SK-N-SH (cell line): ENCODE measurements at places on chromosomes 12 and 14.

DNA sequence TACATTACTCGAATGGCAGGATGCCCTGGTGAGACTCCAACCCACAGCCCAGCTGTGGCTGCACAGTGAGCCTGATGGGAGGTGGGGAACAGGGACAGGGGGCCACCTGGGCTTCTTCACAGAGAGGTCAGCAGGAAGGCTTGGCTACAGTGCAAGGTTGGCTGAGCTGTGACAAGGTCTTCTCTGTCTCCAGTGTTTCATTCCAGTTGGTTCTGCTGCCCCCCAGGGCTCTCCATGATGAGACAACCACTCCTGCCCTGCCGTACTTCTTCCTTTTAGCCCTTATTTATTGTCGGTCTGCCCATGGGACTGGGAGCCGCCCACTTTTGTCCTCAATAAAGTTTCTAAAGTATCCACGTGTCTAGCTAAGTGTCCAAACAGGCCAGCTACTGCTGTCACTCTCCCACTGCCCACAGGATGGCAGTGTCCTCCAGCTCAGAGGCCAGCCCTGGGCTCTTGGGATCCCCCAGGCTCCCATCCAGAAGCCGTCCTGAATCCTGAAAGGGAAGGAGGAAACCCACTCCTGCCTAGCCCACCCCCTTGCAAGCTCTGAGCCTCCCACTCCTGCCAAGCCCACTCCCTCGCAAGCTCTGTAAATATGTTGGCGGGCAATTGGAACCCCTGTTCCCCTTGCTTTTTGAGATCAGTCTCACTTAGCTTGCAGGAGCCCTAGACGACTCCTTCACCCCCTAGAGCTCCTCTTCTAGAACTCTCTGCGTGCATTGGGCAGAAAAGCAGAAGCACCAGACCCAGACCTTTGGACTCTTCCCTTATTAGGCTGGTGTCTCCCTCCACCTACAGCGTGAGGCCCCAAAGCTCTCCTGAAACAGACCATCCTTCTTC, 5.4 kb downstream of the C1QL4 start:
- peak; percentile 81 for DNase-seq

DNA sequence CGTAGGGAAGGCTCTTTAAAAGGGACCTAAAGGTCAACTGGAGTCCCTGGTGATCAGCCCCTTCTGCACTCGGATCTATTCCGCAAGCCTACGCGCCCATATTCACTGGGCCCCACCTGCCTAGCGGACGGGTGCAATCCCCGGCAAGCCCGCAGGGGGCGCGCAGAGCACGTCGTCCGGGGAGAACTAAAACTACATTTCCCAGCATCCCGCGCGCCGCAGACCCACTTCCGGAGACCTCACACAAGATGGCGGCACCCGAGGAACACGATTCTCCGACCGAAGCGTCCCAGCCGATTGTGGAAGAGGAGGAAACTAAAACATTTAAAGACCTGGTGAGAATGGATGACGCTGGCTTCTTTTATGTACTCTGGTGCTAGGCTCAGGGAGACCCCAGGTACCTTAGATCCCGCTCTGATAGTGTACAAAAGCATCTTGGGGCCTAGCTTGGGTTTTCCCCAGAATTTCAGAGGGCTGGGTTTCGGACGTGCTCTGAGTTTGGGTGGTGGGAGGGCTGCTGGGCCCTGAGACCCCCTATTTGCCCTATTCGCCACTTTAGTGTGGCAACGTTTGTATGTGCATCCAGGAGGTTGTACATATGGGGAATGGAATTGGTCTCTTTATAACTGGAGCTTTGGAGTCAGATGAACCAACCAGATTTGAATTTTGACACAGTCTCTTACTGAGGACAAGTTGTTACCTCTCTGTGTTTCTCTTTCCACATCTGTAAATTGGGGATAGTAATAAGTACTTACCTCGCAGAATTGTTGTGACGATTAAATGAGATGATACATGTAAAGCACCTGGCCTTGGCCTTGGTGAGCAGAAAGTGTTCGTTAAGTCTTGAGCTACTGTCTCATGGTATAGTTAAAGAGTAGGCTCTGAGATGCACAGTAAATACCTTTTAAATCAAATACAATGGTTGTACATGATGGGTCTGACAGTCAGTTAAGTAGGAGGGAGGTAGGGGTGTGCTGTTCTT, at the start of gene DDX47:
Gene DDX47, plus strand, starts transcription at position 227 of the 982 bp plus-strand sequence. Its CDS starts 22 bp downstream, at position 249.
- DNase-seq = peak; percentile 92

DNA sequence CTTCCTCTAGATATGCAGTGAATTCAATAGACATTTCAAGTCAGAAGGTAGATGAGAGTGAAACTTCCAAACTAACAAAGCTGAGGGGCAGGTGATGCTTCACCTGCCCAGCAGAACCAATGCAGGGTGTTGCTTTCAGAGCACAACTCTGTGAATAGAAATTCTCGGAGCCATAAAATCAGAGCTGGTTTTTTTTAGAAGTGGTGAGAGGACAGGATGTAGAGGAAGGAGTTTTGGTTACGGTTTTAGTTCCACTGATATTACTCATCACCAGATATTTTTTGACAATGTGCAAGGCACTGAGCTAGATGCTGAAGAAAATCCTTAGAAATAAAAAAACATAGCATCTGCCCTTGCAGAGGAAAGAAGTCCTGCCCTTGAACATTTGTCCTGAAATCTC, 62.2 kb downstream of the BMP4 start:
- no peak for DNase-seq

- no peak for DNase-seq
Measured at GRCh38 chr12:15372352-15372751, 50.0 kb downstream of the PTPRO start.

- DNase-seq = no peak
Measured at GRCh38 chr12:27639265-27639664, 57.0 kb upstream of the REP15 start.

GRCh38 chr14:37047996-37048395, 124.4 kb downstream of the SLC25A21 start:
- no peak for DNase-seq

GRCh38 chr14:90530523-90530922, 133.7 kb downstream of the CALM1 start:
- no peak for DNase-seq

DNA sequence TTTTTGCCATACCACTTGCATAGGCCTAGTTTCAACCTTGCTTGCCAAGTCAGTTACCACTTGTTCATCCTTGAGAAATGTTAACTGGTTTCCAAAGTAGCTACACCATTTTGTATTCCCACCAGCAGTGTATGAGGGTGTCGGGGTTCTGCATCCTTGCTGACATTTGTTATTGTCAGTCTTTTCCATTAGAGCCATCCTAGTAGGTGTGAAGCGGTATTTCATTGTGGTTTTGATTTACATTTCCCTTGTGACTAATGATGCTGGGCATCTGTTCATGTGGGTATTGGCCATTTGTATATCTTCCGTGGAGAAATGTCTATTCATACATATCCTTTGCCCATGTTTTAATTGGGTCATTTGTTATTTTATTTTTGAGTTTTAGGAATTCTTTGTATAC, 27.6 kb upstream of the GALNT16 start:
- no peak for DNase-seq

- DNase-seq = no peak
Measured at GRCh38 chr14:97021001-97021400, 223.8 kb downstream of the VRK1 start.

- DNase-seq = no peak
Measured at GRCh38 chr14:51638071-51638944, 13.4 kb upstream of the FRMD6 start.

DNA sequence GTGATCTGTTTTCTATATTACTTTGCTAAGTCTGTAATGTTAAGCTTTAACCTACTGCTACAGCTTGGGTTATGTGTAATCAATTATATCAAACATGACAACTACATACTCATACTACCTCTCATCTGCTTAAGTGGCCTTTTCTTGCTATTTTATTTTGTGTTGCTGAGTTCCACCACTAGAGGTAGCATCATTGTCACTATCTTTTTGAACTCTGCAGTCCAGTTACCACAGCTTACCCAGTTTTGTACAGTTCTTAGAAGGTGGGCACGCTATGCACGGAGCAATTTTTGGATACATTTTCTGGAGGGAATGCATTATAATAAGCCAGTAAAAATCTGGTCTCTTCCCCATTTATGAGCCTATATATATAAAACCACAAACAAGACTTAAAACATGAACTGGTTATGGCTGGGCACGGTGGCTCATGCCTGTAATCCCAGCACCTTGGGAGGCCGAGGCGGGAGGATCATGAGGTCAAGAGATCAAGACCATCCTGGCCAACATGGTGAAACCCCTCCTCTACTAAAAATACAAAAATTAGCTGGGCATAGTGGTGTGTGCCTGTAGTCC, 48.5 kb downstream of the SAV1 start:
- DNase-seq = peak; percentile 27

DNA sequence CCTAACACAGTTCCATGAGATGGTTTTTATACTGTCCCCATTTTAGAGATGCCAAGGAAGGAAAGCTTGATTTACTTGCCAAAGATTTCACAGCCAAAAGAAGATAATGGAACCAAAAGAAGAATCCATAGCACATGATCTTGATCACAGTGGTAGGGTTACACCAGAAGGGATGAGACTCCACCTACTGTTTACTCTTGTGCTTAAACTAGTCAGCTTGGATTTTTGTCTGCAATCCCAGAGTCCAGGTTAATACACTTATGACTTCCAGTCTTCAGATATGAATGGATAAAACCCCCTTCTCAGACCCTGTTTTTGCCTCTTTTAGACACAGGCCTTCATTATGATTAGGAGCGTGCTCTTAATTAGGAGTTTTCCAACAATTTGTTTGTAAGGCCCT, 454.2 kb downstream of the AEBP2 start:
- no peak for DNase-seq

GRCh38 chr12:65972149-65972548, 147.9 kb downstream of the HMGA2 start:
- no peak for DNase-seq

GRCh38 chr12:12439636-12440035, 82.8 kb downstream of the BORCS5 start:
- DNase-seq = no peak

DNA sequence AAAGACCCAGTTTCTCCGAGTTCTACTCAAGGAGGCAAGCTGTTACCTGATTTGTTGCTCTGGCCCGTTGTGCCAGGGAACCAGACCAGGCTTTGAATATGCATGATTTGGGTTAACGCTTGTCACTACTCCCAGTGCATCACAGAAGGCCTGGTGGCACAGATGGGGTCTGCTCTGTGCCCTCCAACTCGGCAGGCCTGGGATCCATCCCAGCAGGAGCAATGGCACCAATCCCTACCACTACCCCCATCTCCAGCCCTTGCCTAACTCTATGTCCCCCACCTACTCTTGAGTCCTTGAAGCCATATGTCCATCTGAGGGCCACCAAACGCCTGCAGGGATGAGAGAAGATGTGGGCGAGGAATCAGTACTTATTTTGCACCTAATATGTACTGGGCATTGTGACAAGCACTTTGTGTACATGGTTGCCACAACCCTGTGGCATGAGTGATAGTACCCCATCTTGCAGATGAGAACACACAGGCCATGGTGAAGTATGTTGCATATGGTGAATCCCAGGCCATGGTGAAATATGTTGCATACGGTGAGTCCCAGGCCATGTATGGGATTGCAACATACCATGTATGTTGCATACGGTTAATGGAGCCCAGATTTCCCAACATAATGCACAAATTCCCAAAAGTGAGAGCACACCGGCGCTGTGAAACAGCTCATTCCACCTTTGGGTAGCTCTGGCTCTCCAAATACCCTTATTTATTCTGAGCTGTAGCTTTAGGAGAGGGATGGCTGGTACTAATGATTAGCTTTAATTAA, 102.7 kb downstream of the NTF3 start:
- no peak for DNase-seq

GRCh38 chr12:88219861-88220260, 77.8 kb downstream of the TMTC3 start:
- DNase-seq = no peak

DNA sequence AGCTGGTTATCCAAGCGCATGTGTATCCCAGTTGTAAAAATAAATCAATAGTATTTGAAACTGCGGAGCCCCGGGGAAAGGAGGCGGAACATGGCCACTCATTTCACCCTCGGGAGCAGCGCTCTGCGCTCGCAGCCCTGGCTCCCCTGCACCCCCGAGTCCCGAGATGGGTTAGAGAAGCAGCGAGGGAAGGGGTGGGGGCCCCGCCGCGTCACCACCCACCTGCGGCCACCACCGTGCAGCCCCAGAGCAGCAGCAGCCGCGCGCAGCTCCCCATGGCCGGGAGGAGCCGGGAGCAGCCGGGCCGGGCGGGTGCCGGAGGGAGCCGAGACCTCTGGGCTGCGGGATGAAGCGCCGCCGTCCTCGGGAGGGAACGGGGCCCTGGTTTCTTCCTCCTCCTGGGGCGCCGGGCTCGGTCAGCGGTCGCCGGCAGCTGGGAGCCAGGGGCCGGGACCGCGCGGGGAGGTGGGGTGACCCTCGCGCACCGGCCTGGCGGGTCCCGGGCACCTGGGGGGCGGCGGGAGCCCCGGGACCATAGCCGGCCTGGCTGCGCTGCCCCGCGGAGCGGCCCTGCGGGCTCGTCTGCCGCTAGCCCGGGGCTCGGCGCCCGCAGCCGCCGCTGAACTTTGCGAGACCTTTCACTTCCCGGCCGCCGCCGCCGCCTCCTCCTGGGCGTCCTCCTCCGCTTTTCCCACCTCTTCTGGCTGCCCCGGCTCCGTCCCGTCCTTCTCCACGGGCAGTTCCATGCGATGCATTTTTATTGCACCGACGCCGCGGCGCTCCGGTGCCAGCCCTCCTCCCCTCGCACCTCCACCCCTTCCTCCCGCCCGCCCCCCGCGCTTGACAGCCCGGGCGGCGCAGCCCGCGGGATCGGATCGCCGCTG, at the start of gene NTN4:
Gene NTN4, minus strand, starts transcription at position 732 of the 884 bp plus-strand sequence. Its CDS starts 455 bp downstream, at position 277.
- peak; percentile 80 for DNase-seq

GRCh38 chr12:127991485-127991884, 275.5 kb upstream of the TMEM132C start:
- DNase-seq = no peak

DNA sequence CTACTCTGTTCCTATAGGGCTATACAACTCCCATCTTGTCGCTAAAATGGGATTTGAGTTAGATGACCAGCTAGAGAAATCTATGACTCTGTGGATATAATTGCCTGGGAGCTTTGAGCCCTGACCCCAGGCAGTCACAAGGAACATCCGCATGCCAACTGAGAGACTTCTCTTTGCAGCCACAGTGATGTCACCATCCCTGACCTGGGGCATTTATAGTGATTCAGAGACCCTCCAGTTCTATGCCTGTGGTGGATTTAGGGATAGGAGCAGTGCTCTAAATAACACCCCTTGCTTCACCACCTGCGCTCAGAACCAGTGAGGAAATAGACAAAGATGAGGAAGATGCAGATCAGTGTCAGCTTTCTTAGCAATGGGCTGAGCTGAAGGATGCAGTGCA, 86.2 kb downstream of the RIN3 start:
- DNase-seq = no peak

- no peak for DNase-seq
Measured at GRCh38 chr14:97413022-97413539, 615.9 kb downstream of the VRK1 start.

GRCh38 chr14:61460718-61461611, 139.6 kb downstream of the PRKCH start:
- no peak for DNase-seq
